ENCODE measurements at places on chromosomes 4 and X. TPM values are rescaled to one million over a fixed set of nuclear protein-coding genes. Genes with fewer than 3 reads are reported as not detected.

The RTL9 gene
- total RNA-seq: not detected

The EFHC2 gene
- total RNA-seq: 0.05 TPM

The SMIM31 gene
- not detected for total RNA-seq

The SPP1 gene
- 11.6 TPM for total RNA-seq

The RAB41 gene
- not detected for total RNA-seq

The SHOX gene
- total RNA-seq: not detected

The CFAP97 gene
- total RNA-seq: 26.2 TPM

The TMEM165 gene
- 169 TPM for total RNA-seq

The IQSEC2 gene
- total RNA-seq: 3.9 TPM

The FAM47E gene
- total RNA-seq: 0.14 TPM

The SMR3B gene
- not detected for total RNA-seq

The PYURF gene
- total RNA-seq: 78.1 TPM

The TEX13D gene
- total RNA-seq: not detected

The KLB gene
- under 0.01 TPM for total RNA-seq

The EXOC1L gene
- not detected for total RNA-seq

The AWAT2 gene
- 1.2 TPM for total RNA-seq

The BEX1 gene
- not detected for total RNA-seq

The SCD5 gene
- 55.6 TPM for total RNA-seq

The MSANTD1 gene
- total RNA-seq: 0.19 TPM

The ASB9 gene
- total RNA-seq: 5.3 TPM
